Left hindlimb (tissue), 1 donor: ENCODE measurements at places on chromosomes 7 and 10.

DNA sequence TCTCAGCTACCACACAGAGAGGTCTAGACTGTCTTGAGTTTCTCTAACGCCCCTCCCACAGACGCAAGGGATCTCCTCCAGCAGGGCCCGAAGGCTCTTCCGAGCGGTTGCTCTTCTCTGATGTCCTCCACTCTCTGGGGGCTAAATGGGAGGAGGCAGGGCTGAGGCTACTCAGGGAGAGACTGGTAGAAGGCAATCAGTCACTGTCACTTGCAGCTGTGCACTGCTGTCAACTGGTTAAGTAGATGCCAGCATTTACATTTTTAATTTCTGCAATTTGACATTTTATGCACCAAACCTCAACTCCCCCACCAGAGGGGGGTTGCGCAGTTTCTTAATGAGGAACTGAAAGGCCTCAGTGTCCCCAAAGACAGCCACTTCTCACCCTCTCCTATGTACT lies 442.8 kb downstream of the PLXNA4 start:
- DNase-seq, result no peak

DNA sequence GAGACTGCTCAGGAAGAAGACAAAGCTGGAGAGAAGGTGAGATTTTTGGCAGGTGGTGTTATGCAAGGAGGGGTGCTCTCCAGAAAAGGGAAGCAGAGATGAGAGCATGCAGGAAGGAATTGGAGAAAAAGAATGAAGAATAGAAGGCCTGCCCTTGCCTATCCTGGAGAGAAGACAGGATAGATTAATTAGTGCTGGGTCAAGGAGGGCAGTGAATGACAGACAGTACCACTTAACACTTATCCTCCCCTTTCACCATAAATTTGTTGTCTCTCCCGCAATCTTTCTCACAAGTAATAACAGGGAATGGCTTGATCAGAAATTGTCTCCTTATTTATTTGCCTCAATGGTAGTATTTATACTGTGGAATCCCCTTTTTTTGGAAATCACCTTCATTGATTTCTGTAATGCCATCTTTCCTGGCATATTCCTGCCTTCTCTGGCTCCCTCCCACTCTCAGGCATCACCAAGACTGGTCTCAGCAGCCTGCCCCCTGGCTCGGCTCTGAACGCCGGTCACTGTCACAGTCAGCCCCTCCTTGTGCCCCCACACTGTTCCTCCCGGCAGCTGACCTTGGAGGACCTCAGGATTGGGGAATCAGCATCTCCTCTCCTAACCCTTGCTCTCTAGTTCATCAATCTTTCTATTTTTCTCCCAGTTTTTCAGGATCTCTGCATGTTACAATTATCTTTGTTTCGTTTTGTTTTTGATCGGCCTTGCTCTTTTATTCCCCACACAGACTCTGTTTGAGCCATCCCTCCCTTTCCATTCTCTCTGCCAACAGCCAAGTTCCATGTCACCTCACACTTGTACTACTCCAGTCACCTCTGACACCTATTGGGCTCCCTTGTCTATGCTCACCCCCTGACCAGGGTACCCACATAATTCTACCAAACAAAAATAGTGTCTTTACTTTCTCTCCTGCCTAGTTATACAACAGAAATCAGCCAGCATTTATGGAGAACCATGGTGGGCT lies 294.2 kb downstream of the PLXDC2 start:
- no peak for DNase-seq

DNA sequence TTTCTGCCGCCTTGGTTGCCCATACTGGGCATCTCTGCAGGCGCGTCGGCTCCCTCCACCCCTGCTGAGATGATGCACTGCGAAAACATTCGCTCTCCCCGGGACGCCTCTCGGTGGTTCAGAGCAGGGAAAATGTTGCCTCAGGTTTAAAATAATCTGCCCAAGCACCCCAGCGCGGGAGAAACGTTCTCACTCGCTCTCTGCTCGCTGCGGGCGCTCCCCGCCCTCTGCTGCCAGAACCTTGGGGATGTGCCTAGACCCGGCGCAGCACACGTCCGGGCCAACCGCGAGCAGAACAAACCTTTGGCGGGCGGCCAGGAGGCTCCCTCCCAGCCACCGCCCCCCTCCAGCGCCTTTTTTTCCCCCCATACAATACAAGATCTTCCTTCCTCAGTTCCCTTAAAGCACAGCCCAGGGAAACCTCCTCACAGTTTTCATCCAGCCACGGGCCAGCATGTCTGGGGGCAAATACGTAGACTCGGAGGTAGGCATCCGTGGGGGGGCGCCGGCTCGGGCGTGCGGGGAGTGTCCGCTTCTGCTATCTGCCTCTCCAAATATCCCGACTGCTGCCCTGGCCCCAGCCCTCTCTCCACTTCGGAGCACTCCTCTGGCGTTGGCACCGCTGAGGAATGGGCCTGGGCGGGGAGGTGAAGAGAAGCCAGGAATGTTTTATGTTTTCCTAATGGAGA lies at the start of gene CAV1:
Gene CAV1 (plus strand): TSS at position 428 of the 689 bp plus-strand sequence. CDS start 27 bp downstream, at position 455.
- DNase-seq, result peak; percentile 78

GRCh38 chr7:157033483-157034473 lies 23.3 kb upstream of the MNX1 start:
- DNase-seq, result no peak

DNA sequence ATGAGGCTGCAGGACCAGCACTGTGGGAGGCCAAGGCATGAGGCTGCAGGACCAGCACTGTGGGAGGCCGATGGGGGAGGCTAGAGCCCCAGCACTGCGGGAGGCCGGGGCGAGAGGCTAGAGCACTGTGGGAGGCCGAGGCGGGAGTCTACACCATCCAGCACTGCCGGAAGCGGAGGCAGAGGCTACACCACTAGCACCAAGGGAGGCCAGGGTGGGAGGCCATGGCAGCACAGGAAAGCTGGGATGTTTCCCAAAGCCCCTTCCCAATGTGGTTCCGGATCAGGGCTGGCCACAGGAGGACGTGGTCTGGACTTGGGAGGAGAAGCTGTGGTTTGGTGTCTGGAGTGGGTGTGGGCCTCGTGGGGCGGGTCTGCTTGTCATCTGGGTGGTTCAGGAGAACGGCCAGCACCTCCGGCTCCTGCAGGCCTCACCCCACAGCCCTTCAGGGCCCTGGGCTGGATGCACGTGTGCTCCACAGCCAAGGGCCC lies 43.6 kb downstream of the PDGFA start:
- DNase-seq, result no peak

- DNase-seq, result no peak
These were observed 303.1 kb upstream of the FZD1 start for GRCh38 chr7:90961037-90961725.

DNA sequence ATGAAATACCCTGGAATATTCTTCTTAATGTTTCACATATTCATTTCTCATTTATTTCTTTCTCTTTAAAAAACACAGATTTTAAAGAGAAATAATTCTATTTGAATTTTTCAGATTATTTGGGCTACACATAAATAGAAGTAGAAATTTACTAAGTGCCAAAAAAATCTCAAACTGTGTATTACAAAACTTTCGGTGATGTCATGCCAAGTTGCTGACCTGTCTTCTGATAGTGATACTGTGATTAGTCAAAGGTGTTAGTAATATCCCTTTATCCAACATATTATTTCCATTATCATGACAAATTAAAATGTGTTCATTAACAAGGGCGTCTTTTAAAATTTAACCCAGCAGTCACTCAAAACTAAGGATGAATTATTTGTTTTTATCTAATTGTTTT lies 60.1 kb downstream of the COL28A1 start:
- DNase-seq, result no peak

DNA sequence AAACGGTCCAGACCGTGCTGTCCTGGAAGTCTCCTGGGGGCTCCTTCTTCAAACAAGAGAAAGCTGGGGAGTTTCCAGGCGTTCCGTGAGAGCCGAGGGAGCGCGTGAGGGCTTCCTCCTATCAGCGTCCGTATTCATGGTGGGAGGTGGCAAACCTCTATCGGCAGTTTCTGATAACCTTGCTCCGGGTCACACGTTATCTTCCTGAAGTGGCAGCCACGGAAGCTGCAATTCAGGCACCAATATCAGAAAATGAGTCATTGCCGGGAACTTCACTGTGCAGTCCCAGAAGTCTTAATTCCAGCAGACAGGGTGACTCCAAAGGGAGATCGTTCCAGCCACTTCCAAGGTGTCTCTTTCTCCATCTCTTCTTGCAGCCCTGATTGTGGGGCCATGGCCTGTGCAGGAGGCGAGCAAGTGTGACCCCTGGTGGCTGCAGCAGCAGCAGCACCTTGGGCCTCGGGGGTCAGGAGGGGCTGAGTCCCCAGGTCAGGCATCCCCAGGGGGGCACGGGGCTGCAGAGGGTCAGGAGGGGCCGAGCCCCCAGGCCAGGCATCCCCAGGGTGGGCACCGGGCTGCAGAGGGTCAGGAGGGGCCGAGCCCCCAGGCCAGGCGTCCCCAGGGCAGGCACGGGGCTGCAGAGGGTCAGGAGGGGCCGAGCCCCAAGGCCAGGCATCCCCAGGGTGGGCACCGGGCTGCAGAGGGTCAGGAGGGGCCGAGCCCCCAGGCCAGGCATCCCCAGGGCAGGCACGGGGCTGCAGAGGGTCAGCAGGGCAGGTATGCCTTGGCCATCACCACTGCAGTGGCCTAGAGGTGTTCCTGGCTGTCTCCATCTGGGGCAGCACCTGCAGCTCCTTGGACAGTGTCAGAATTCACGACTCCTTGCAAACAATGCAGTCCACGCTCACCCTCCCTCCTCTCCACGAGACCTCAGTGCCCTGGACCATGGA lies 538.7 kb downstream of the DNAJB6 start:
- DNase-seq, result peak; percentile 53

DNA sequence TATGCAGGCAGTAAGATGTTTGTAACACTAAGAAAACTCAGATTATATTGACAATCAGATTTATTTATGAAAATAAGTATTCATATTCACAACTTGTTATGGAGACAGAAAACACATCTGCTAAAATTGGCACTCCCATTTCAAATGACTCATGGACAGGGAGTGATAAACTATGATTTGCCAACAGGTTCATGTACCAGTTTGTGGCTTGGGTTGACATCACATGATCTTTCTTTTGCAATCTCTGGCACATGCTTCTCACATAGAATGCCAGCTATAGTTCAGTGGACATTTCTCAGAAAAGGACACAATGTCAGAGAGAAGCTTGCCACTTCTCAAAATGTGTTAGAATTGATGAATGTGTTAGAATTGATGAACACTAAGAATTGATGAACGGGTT lies 663.2 kb upstream of the ANKRD30A start:
- no peak for DNase-seq

DNA sequence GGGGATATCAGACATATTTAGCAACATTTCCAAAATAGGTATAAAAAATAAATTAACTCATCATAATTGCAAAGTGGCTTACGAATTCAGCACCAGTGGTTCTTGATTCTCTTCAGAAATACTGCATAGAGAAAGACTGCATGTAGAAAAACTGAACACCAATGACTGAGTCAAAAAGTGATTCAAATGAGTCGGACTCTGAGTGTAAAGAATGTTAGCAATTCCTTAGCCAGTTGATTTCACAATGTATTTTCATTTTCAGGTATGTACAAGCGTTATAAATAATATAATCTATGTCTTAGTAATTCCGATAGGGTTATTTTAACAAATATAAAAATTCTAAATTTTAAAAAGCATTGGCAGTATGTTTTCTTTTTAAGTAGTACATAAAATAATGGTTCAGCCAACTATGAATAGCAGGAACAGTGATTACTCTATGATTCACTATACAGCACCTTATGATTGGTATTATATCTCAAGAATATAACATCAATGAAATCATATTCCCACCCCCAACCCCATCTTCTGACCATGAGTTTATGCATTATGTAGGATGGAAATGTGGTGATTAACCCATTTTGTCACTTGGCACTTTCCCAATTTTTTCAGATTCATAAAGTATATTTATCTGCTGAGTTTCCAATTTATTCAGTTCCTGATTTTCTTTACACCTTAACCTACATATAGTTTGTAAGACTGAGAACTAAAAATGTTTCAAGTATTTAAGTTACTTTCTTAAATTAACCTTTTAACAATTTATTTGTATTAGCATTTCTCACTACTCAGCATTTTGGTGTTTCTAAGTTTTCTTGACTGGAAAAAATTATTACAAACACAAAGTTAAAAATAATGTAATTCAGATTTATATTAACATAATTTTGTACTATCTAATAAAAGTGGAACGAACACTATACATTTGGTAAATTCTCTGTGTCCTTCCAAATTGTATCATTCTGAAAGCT lies 33.9 kb downstream of the DNAJC1 start:
- DNase-seq, result no peak

DNA sequence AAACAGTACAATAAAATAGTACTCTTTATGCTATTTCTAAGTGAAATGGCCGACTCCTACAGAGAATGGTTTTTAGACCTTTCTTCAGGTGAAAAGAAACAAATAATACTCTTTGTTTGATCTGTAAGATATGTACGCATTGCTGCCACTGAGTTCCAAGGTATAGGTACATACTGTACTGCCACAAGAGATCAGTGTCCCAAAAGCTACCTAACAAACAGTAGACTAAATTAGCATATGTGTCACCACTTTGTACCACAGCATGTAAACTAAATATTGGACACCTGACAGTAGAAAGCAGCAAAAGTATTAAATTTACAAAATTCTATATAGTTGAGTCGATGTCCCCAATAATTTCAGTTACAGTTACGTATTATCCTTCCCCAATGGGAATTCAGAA lies 14.4 kb downstream of the MTPN start:
- no peak for DNase-seq

- no peak for DNase-seq
These were observed 24.5 kb upstream of the KCTD7 start for GRCh38 chr7:66604198-66604597.

DNA sequence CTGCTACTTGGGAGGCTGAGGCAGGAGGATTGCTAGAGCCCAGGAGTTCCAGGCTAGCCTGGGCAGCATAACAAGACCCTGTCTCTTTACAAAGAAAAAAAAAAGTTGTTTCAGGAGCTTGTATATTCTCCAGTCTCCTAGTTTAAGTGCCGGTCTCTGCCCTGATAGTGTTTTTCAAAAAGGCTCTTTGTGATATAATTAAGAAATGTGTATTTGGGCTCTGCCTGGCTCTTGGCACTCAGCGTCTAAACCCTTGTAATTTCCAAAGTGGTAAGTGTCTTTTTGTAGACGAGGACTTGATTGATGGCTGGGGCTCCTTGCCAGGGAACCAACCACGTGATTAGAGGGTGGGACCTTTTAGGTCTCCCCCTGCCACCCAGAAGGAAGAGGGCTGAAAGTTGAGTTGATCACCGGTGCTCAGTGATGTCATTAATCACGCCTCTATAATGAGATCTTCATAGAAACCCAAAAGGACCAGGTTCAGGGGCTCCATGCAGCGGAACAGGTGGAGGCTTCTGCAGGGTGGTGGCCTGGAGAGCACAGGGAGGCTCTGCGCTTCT lies 4.4 kb downstream of the EIF3B start:
- no peak for DNase-seq

DNA sequence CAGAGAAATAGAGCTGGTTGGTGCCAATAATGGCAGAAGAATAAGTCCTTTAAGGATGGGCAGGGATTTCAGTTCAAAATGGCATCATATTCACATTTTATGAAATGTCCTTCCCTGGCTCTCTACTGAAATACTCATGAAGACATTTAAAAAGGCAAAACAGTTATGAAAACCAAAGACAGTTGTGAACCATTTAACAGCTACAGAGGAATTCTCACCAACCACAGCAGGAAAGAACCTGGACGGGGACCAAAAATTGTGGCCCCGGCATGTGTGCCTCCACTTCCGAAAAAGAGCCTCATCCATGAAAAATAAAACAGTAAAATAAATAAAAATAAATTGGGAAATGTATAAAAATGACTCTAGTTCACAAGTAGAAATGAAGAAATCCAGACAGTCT lies 539.5 kb downstream of the SUGCT start:
- no peak for DNase-seq
